ENCODE measurements at places on chromosomes 11 and 22.
A peak's percentile ranks its signal among the peaks of the same experiment; 100 is the strongest.

DNA sequence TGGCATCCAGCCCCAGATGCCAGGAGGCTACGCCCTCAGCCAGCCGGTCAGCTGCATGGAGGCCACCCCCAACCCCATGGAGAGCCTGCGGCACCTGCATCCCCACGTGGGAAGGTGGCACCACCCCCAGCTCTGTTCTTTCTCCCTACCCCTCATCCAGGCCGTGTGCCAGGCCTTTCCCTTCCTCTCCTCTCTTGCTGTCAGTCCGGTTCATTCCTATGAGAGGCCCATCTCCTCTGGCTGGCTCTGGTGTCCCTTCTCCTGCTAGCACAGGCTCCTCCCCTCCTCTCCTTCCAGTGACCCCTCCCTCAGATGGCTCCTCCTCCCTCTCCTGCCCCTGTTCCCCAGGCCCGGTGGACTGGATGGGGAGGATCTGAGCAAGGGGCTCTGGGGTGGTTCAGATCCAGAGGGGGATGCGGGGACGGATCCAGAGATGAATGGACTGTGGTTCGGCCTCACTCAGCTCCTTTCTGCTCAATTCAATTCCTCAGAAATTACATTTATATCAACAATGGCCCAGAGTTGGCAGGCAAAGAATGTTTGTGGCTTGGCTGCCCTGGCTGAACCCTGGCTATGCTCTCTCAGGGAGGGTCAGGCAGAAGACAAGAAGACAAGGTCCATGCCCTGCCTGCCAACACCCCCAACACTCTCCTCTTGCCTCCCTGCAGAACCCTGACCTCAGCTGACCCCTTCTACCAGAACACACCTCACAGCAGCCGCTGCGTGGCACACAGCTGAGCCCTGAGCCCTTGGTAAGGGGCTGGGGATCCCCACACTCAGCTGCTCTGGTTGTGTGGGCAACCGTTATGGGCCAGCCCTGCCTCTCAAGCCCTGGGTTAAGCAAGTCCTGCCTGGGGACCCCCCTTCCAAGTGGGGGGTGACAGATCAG, 18.5 kb upstream of the LRRC10B start:
- DNase-seq: no peak

DNA sequence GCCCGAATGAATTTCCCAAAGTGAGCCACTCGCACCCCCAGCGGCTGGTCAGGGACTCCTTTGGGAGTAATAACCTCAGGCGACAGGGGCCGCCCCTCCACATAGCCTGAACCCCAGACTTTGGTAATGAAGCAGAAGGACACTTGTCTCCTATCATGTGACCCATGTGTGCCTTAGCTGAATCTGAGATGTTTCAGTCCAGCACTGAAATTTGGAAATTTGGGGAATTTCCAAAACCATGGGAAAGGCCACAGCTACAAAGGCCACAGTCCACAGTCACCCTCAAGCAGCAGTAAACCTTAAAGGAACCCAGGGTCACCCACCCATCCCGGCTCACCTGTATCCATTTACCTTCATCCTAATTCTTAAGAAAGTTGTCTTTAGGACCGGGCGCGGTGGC, 51.4 kb upstream of the FADD start:
- DNase-seq: no peak

- no peak for DNase-seq
Measured at GRCh38 chr11:123438131-123438627, 8.1 kb downstream of the GRAMD1B start.

GRCh38 chr22:27761000-27761399, 40.6 kb downstream of the MN1 start:
- no peak for DNase-seq

- peak; percentile 57 for DNase-seq
Measured at GRCh38 chr22:50271519-50271970, 1.4 kb upstream of the MAPK11 start.

GRCh38 chr22:23204541-23205157, 24.3 kb downstream of the BCR start:
- peak; percentile 82 for DNase-seq

DNA sequence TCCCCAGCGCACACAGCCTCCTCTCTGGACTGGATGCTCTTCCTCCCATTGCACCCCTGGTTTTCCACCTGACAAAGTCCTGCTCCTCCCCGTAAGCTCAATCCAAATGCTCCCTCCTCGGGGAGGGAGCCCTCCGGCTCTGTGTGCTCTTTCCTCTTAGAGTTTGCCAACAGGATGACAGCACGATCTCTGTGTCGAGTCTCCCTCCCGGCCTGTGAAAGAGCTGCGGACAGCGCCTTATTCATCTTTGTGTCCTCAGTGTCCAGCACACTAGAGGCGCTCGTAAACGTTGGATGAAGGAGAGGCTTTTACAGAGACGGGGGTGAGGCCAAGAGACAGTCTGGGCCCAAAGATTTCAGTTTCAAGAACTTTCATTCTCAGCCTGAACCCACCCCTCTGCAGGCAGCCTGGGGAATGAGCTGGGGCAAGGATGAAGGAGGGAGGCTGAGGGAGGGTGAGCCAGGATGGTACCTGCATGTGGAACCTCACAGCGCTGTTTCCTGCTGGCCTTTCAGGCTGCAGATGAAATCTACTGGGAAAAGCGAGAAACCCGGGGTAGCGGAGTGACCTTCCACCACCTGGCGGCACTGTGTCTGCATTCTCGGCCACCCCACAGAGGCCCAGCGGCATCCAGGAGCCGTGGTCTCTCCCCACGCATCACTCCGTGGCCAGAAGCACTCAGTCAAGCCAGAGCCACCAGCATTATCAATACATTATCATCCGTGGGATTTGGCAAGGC, 8.5 kb upstream of the TMPRSS4 start:
- peak; percentile 22 for DNase-seq

GRCh38 chr11:108672113-108672512, 7.2 kb downstream of the DDX10 start:
- peak; percentile 54 for DNase-seq

DNA sequence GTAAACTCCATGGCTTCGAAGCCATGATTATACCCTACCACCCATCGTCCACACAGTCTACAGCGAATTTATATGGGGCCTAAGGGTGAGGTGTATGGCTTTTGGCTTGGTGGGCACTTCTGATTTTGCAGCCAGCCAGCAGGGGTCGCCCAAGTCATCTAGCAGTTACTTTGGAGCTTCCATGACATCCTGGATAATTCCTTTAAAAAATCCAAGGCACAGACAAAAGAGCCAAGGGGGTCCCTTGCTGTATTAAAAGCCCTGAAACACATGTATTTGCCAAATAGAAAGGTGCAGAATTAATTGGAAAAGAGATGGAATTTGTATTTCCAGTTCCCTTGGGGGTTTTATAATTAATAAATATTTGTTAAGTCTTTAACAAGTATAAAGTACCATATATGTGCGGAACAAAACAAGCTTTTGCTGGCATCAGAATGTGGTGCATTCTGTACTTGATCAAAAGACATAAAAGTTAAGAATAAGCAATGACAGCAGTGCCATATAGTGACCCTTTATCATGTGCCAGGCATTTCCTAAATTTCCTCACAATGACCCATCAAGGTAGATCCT, 132.8 kb upstream of the PITPNB start:
- DNase-seq: peak; percentile 87

GRCh38 chr22:44347080-44347479, 34.3 kb upstream of the SHISAL1 start:
- DNase-seq: no peak

- DNase-seq: peak; percentile 73
Measured at GRCh38 chr22:42364604-42365110, 67.5 kb downstream of the NFAM1 start.

- no peak for DNase-seq
Measured at GRCh38 chr11:83061883-83062282, 9.8 kb downstream of the RAB30 start.

DNA sequence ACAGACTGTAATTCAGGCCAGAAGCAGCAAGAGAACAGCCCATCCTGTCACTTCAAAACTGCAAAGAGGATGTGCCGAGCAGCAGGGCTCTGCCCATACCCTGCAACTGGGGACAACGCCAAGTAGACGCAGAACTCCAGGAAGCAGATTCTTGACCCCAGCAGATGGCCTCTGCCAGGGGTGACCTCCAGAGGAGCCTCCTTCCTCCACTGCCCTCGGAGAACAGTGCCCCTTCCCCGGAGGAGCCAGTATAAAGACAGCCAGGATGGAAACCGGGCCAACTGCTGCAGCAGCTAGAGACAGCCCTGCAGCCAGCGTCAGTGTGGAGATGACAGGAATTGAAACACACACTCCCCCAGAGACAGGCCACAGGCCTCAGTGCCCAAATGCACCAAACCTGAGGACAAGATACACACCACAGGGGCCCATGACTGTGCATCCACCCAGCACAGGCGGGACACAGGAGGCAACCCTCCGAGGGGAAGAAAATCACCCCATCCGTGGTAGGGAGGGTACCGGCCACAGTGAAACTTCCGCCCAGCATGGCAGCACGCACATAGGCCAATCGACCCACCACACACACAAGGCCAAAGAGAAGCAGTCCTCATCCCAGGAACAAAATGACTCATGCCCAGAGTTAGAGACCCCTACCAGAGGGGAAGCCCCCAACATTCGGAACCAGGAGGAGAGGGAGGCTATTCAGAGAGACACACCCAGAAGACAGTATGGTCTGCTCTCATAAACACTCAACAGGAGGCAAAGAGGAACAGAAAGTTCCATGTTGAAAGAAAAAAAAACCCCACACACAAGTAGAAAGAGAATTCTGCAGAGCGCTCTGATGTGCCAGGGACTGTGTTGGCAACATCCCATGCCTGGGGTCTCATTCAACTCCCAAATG, 5.6 kb downstream of the AHNAK start:
- DNase-seq: peak; percentile 38

- DNase-seq: no peak
Measured at GRCh38 chr22:45891021-45891421, 85.9 kb downstream of the WNT7B start.

DNA sequence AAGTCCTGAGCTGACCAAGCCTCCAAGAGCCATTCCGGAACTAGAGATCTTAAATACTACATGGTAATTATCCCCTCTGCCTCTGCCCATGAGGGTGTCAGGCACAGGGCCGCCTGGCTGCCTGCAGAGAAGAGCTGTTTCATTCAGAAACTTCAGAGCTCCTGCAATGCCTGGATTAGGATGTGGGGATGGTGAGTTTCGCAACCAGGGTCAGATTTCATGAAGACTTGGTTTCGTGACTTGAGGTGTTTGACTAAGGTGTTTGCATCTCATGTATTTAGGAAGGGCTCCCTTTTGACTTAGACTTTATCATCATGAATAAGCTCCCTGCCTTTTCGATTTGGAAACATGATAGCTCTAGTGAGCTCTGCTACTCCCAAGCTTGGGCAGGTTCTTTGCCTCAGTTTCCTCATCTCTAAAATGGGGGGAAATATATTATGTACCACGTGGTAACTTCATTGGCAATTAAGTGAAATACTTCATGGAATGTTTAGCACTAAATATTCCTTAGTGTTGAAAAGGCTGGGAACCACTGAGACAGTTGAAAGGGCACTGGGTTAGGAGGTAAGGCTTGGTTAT, 9.1 kb downstream of the TIMP3 start:
- no peak for DNase-seq

- DNase-seq: peak; percentile 95
Measured at GRCh38 chr11:46845740-46846509, at the start of gene CKAP5. CKAP5 (minus strand) TSS chr11:46846280; CDS start chr11:46821231, 25,049 bp downstream.

DNA sequence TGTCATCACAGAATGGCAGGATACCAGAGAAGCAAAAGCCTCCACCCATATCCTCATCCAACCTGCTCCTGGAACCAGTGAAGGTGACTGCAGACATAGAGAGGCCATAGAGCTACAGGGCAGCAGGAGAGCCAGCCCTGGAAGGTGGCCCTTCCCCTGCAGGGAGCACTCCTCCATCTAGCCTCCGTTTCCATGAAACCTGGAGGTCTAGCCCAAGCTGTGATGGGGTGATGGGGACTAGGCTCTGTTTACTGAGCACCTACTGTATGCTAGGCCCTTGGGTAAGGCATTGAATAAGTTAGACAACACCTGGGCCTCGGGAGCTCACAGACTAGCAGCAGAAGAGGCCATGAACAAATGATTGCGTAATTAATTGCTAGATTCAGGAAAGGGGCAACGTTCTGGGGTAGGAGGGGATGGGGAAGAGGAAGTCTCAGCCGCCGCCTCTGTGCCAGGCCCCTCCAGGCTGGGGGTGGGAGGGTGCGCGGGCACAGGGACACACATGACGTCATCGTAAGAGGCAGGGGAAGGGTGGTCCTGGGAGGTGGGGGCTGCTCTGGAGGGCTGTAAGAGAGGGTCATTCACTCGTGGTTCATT, 784 bp upstream of the SYNGR1 start:
- peak; percentile 58 for DNase-seq

DNA sequence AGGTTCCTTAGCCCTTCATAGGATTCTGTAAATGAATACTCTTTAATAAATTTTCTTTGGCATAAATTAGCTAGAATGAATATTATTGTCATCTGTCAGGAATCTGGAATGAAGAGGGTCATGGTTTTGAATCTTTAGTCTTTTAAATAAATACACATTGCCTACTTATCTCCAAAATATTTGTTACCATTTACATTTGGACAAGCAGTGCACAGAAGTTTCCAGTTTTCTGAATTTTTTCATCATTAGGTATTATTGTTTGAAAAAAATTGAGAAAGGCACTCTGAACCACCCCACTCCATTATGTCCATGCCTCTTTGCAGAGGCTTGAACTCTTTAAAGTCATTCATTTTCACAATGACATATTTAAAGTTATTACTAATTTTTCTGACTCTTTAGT, 549.0 kb upstream of the LUZP2 start:
- DNase-seq: no peak

- no peak for DNase-seq
Measured at GRCh38 chr11:71991494-71991893, 7.2 kb upstream of the IL18BP start.

DNA sequence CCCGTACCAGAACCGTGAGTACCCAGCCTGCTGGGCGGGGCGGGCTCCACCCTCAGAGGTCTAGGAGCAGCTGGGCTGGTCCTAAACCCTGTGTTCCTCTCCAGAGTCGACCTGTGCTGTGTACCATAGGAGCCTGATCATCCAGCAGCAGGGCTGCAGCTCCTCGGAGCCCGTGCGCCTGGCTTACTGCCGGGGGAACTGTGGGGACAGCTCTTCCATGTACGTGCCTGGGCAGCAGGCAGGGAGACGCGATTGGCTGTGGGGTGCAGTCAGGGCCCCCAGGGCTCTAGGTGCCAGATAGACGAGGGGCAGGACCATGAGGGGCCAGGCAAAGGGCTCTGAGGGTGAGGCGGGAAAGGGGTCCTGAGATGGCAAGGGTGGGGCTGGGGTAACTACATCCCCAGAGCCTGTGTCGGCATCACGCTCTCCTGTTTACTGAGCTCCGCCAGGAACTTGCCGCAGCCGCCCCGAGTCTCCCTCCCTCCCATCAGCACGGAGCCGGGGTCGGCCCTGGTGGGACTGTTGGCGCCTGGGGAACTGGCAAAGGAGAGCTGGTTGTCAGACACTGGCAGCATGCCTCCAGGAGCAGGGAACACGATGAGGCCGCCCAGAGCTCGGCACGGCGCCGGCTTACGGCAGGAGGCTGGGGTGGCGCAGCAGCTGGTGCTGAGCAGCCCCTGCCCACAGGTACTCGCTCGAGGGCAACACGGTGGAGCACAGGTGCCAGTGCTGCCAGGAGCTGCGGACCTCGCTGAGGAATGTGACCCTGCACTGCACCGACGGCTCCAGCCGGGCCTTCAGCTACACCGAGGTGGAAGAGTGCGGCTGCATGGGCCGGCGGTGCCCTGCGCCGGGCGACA, 22.9 kb upstream of the MUC5B start:
- DNase-seq: peak; percentile 37
